ENCODE measurements at places on chromosomes 13 and 19.
A peak's percentile ranks its signal among the peaks of the same experiment; 100 is the strongest.

GRCh38 chr19:38059897-38060296 lies 152.9 kb downstream of the SIPA1L3 start:
- no peak for DNase-seq

- DNase-seq, result no peak
Measured at GRCh38 chr13:43196086-43196621, 172.8 kb downstream of the DNAJC15 start.

DNA sequence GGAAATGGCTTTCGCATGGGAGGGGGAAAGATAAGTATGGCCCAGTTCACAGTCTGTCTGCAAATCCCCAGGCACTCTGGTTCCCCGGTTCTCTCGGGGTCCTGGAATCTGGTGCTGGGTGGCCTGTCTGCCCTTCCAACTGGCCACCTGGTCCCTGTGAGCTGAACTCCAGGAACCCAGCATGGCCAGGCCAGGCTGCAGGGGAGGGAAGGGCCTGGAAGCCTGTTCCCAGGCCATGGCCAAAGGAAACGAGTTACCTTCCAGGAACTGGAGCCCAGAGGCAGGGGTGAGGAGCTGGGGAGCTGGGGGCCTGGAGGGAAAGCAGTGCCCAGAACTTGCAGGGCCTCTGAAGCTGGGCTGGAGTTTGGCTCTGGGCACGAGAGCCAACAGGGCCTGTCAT lies 19.1 kb upstream of the PNMA8C start:
- DNase-seq, result no peak

GRCh38 chr13:40336228-40337221 lies 329.9 kb downstream of the FOXO1 start:
- no peak for DNase-seq

GRCh38 chr13:48506092-48506701 lies 26.7 kb downstream of the RCBTB2 start:
- DNase-seq, result no peak

DNA sequence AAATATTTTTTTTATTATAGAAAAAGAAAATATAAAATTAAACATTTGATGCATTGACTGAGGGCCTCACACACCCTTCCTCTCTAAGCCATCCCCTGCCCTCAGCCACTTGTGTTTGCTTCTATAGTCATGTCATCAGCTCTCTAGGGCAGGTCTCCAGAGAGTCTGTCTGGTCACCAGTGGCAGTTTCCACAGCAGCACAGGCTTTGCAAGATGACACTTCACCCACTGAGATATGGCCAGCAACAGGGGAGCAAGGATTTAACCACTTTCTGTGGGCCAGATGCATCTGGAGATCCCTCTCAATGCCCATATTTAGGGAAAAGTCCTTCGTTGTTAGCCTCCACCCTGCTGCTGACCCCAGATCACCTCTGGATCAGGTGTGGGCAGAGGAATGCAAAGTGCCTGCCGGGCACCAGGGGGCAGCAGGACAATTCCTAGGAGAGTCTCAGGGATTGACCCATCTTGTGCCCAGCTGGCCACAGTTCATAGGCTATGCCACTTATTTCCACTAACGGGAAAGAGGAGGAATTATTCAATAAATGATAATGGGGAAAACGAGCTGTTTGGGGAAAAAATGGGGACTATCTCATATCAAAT lies 4.8 kb downstream of the ABCC4 start:
- no peak for DNase-seq

DNA sequence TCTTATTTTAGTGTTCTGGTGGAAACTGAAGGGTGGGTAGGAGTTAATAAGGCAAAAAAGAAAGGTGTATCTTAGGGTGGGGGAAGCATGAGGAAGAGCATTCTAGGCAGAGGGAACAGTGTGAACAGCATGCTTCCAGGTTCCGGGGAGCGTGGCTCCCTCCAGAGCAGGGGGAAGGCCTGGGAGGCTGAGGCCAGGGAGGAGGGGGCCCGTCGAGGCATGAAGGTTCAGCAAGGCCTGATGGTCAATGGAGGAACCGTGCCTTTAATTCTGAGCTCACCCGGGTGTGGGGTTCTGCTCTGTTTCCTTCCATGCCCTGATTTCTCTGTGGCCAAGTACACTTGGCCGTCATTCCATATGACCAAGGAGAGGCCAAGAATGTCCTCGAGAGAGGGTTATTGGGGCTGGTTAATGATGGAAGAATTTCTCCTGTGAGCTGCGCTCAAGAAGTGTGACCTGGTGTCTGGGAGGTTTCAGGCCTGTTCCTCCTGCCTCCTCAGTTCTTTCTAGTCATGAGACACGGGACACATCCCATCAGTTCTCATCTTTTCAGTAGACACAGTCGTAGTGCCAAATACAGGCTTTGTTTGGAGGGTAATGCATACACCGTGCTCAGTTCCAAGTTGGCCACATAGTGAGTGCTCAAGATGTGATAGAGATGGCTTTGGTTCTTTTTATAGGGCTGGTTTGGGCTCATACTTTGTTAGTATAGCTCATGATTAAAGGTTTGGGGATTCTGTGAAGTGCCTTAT lies 73.6 kb downstream of the SIPA1L3 start:
- no peak for DNase-seq

DNA sequence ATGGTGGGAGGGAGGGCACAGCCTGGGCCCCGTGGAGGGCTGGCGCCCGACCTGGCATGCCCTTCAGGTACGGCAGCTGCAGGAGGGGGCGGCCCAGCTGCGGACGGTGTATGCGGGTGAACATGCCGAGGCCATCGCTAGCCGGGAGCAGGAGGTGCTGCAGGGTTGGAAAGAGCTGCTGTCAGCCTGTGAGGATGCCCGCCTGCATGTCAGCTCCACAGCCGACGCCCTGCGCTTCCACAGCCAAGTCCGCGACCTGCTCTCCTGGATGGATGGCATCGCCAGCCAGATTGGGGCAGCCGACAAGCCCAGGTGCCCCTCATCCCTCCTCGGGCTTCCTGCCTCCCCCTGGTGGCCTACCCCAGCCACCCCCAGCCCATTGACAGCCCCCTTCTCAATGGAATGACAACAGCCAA lies 16.6 kb upstream of the SHKBP1 start:
- no peak for DNase-seq

DNA sequence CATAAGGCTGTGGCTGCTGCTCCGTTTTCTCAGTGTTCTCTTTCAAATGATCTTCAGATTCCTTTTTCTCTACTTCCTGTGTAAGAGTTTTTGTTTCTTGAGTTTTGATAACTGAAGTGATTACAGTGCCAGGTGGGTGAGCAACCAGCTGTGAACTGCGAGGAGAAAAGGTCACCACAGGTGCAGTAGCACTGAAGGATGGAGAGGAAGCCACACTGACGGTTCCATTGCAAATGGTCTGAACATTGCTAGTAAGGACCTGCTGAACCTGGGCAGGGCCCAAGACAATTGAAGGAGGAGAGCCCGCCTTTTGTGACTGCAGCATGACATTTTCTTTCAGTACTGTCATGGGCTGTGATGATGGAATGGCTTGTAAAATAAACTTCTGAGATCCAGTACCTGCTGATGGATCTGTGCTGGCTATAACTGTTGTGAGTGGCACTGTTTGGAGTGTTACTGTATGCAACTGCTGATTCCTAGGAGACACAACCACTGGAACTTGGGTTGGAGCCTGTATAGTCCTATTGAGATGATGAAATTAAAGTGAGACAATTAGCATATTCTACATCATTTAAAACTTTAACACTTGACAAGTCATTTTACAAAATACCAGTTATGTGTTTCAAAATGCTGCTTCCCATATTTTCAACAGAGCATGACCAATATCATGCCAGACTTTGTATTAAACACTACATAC lies 85.5 kb downstream of the ELF1 start:
- DNase-seq, result no peak

GRCh38 chr13:40311356-40312101 lies 354.9 kb downstream of the FOXO1 start:
- no peak for DNase-seq

DNA sequence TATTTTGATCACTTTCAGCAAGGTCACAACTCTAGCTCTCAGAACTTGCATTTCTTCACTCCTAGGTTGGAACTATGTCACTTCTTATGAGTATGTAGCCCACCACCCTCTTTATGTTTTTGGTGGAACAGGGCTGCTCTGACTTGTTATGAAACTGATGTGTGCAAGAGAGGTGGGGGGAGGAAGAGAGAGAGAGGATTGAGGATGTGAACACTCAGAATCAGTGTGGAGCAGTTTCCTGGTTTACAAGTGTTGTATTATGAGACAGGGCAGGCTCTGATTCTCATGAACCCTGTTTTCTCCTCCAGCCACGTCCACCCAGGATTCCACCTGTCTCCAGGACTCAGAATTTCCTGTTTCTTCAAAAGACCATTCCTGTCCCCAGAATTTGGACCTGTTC lies 16.1 kb downstream of the ZNF317 start:
- DNase-seq, result no peak

GRCh38 chr13:85828094-85828684 lies 29.0 kb upstream of the SLITRK6 start:
- DNase-seq, result peak; percentile 12

- DNase-seq, result peak; percentile 66
Measured at GRCh38 chr19:56748378-56748777, 76.8 kb upstream of the ZNF835 start.

- DNase-seq, result no peak
Measured at GRCh38 chr13:36261976-36262375, 35.6 kb downstream of the CCDC169 start.

GRCh38 chr13:29707876-29708543 lies 112.5 kb upstream of the SLC7A1 start:
- DNase-seq, result no peak

DNA sequence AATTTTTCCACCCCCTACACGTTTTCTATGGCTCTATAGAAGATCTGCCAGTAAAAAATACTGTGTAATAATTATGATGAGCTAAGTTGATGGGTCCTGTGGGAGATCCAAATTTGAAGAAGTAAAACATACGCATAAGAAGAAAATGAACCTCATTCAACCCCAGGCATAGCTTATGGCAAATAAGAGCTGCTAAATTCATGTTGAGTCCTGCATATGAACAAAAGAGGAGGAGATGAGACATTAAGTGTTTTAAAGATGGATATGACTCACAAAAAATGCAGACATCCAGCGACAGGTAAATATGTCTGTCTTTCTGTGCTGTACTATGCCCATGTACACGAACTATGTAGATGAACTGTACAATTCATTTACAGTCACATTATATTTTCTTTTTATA lies 101.9 kb downstream of the LIG4 start:
- DNase-seq, result no peak

DNA sequence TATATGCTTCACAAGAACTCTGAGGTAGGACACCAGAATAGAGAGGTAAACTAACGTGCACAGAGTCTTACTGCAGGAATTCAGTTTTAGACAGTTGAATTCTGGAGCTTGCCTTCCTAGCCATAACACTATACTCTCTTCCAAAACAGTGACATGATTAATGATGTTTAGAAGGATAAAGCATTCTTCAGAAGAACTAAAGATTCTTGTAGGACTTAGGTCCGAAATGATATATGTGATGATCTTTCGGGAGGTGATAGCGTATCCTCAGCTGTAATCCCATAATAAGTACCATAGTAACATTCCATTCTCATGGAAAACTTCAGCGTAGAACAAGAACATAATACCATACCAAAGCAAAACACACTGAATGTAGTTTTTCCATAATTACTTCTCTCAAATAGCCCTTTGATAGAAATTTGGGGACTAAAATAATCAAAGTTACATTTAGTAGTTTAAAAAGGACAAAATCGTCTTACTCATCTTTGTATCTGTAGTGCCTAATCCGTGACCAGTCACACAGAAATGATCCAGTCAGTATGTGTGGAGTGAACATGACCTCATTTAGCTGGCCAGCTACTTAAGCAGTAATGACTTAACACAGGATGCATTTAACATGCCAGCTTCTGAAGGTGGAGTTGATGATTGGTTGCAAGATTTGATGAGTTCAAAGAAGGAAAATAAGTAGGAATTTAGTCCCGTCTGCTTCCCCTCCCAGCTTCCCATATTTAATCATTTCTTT lies 38.4 kb downstream of the PIBF1 start:
- no peak for DNase-seq

- peak; percentile 90 for DNase-seq
Measured at GRCh38 chr19:7115721-7116120, 46.2 kb downstream of the ZNF557 start.

DNA sequence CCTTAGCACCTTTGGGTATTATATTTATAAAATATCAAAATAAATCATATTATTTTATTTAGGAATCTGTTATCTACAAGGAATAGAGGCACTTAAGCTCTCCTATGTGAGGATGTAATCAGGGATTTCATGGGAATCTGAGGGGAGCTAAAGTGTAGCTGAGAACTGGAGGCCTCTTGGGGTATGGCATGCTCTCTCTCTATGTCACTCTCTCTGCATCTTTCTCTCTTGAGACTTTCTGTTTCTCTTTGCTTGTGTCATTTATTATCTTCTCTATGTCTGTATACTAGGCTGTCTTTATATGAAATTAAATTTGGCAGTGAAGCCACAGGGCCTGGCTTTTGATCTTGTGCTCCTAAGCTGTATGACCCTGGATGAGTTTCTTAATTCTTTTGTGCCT lies 37.7 kb upstream of the SCEL start:
- no peak for DNase-seq

GRCh38 chr19:47186446-47187334 lies 44.3 kb downstream of the BBC3 start:
- DNase-seq, result no peak

GRCh38 chr13:113140677-113141600 lies 17.5 kb upstream of the PROZ start:
- DNase-seq, result no peak

GRCh38 chr13:59230484-59231264 lies 933.1 kb downstream of the DIAPH3 start:
- no peak for DNase-seq

DNA sequence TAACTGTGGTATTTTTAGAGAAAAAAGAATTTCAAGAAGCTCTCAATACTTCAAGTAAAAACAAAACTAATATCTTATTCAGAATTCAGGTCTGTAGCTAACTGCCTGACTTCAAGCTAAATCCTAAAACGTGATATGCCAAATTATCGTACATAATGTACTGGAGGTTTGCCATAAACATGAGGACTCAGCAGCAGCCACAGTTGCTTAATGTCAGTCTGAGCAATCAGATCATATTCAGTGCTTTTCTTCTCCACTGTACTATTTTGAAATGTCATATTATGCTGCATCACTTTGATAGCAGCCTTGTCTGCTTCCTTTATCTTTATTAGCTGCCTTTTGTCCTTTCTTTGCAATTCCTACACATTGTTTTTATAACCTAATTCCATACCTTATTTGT lies 265.1 kb upstream of the EDNRB start:
- DNase-seq, result no peak

- DNase-seq, result no peak
Measured at GRCh38 chr19:11323601-11324078, 15.8 kb downstream of the RAB3D start.

All from putamen (tissue), 1 donor.